ENCODE measurements at places on chromosomes 12 and 14.

DNA sequence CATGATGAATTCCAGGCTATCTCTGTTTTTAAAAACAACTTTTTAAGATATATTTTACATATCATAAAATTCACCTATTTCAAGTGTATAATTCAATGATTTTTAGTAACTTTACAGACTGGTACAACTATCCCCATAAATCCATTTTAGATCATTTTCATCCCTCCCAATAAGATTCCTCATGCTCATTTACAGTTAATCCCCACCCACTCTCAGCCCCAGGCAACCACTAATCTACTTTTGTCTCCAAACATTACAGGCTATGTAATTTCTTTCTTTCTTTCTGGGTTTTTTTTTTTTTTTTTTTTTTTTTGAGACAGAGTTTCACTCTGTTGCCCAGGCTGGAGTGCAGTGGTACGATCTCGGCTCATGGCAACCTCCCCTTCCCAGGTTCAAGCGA is 81.3 kb downstream of the DNAI7 start:
- no peak for DNase-seq

GRCh38 chr14:100213956-100214769 is 24.8 kb upstream of the YY1 start:
- DNase-seq, result no peak

DNA sequence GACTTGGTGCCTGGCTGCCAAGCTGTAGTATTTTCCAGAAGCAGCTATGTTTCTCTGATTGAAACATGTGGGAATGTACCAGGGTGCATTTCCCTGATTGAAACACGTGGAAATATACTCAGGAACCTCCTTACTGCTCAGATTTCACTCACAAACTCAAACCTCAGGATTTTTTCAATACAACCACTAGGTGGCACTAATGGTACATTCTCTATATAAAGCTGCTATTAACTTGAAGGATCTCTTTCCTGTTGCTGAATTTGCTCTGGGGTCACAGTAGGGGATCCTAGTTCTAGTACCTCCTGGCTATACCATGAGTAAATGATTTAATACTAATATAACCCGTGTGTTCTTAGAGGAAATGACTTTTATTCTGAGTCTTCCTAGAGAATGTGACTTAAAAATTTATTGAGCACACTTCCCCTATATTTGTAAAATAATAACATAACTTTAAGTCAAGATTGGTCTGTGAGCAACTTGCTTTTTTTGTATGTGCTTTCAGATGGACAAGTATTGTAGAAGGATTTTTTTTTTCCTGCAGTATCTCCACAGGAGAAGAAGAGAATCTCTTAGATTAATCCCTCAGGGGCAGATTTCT is 173.8 kb upstream of the MIS18BP1 start:
- DNase-seq, result peak; percentile 62

- DNase-seq, result peak; percentile 64
These were observed 3.1 kb downstream of the MAP3K12 start for GRCh38 chr12:53495903-53496751.

DNA sequence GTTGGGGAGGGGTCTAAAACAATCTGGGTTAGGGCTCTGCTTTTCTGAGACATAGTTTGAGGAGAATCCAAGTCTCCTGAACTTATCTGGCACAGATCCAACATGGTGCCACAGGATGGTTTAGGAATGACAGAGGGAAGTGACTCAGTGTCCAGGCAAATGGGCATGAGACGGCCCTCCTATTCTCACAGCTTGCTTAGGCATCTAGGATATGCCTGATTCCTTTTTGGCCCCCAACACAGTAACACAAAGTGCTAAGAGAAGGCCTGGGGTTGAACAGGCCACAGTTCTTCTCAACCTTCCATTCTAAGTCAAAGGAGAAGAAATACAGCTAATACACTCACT is 117.7 kb downstream of the ZFP36L1 start:
- DNase-seq, result no peak

- DNase-seq, result no peak
These were observed 756.5 kb upstream of the LRFN5 start for GRCh38 chr14:40850191-40850590.

All from pons (tissue), 1 donor.